ENCODE measurements at places on chromosomes 2 and 18.

- DNase-seq: no peak
Measured at GRCh38 chr2:1593371-1594122, 150.8 kb downstream of the PXDN start.

DNA sequence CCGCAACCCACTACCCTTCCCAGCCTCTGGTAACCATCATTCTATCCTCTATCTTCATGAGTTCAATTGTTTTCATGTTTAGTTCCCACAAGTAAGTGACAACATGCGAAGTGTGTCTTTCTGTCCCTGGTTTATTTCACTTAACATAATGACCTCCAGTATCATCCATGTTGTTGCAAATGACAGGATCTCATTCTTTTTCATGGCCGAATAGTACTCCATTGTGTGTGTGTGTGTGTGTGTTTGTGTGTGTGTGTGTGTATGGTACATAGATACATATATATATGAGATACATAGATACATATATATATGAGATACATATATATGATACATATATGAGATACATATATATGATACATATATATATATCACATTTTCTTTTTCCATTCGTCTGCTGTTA lies 196.3 kb upstream of the STK17B start:
- DNase-seq: no peak

DNA sequence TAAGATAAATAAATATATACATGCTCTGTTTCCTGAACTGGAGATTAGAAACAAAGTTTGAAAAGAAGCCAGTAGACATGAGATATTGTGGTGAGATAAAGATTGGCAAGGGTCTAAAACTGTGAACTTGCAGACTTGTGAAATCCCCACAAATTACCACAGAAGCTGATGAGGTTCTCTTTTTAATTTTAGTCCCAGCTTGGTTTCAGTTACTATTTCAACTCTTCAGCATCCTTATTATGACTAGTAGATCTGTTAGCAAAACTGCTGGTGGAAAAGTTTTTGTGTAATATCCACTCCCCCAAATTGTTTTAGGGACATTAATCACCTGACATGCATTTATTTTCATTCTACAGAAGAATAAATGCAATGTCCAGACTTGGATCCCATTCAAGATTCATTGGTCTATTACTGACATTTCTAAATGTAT lies 20.8 kb downstream of the RASGRP3 start:
- DNase-seq: peak; percentile 59

- no peak for DNase-seq
Measured at GRCh38 chr18:53426666-53427184, 797.7 kb downstream of the MBD2 start.

GRCh38 chr18:12282442-12283039 lies 25.5 kb upstream of the TUBB6 start:
- DNase-seq: no peak

DNA sequence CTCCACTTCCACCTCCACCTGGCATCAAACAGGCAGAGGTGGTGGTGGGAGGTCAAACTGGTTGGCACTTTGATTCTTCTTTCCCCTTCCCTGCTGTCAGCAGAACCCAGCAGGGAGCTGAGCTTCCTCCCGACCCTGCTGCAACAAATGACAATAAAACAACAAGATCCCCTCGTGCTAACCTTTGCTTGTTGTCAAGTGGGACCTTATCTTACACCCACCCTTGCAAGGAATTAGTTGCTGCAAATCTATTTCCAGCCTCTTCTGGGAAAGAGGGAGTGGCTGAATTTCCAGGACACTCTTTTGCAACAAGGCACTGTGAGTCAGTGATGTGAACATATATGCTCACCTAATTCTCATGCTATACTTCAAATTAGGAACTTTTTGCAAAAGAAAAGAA lies 655.1 kb downstream of the DSC3 start:
- no peak for DNase-seq

GRCh38 chr2:136572335-136572734 lies 193.0 kb upstream of the THSD7B start:
- DNase-seq: no peak

GRCh38 chr2:38866773-38867443 lies 8.8 kb downstream of the DHX57 start:
- no peak for DNase-seq

- DNase-seq: no peak
Measured at GRCh38 chr2:225207471-225207870, 165.2 kb upstream of the DOCK10 start.

- DNase-seq: no peak
Measured at GRCh38 chr18:49582579-49582978, 20.7 kb downstream of the LIPG start.

GRCh38 chr18:7366597-7366996 lies 135.7 kb downstream of the LRRC30 start:
- no peak for DNase-seq

DNA sequence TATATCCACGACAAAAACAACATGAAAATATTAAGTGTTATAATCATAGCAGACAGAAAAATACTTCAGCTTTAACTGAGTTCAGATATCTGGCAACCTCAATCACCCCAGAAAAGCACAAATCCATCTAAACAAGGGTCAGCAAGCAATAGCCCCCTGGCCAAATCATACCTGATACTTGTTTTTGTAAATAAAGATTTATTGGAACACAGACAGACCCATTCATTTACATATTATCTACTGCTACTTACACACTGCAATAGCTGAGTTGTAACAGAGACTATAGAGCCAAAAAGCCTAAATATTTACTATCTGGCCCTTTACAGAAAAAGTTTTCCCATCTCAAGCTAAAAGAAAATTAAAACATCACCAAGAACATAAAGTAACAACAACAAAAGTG lies 12.8 kb downstream of the FARSB start:
- DNase-seq: no peak
